NCI-H510A treated with DMSO at 0.1 percent for 48 hours (cell line): ENCODE measurements at places on chromosomes 5 and 9.

DNA sequence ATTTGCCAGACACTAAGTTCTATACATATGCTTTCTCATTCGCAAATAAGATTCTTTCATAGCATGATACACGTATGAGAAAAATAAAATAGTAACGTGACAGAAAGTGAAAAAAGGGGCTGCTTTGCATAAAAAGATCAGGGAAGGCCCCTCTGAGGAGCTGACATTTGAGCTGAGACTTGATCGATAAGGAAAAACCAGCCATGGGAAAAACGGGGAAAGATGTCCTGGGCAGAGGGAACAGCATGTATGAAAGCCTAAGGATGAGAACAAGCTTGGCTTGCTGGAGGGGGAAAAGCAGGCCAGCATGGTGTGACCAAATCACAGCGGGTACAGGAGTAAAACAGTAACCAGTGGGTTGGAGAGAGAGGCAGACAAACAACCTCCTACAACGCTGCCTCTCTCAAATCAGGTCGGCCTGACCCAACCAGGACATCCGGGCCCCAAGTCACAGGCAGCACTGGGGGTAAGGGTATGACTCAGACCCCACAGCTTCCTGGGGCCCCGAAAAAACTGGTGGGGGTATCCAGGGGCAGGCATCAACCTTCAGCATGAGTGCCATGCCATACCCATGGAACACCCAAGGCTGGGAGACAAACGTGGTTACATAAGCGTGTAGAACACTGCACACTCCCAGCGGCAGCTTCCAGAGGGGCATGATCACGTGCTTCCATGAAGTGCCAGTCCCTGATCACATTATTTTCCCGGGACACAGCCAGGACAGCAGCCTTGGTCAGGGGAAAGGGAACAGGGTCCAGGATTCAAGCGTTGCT lies 2.2 kb downstream of the TNIP1 start:
- DNase-seq: no peak

DNA sequence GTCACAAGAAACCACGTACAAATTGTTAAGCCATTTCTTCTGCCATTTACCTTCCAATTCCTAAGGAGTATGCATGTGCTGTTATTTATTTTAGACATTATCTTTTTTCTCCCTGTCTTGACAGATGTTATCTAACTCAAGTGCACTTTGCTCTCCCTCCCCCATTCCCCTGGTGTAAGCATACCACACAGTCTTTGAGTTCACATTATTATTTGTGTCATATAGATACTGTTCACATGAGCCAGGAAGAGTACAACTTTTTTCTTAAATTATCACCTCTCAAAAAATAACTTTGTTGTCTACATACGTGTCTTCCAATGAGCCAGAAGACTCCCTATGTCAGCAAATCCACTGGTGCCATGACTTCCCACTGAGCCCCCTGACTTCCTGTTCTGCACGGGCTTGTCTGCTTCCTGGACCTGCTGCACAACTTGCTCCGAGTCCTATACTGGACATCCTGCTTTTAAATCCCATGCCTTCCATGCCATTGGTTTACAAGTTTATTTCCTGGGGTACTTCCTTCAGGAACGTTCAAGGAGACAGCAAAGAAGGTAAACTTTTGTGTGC lies 19.9 kb upstream of the FAM120A start:
- no peak for DNase-seq

GRCh38 chr5:172283020-172283861 lies at the start of gene UBTD2:
TSS of gene UBTD2 (minus strand) at chr5:172283764. CDS start at chr5:172283665, 99 bp downstream.
- peak; percentile 24 for DNase-seq

GRCh38 chr9:6564868-6565267 lies 80.7 kb downstream of the GLDC start:
- no peak for DNase-seq

DNA sequence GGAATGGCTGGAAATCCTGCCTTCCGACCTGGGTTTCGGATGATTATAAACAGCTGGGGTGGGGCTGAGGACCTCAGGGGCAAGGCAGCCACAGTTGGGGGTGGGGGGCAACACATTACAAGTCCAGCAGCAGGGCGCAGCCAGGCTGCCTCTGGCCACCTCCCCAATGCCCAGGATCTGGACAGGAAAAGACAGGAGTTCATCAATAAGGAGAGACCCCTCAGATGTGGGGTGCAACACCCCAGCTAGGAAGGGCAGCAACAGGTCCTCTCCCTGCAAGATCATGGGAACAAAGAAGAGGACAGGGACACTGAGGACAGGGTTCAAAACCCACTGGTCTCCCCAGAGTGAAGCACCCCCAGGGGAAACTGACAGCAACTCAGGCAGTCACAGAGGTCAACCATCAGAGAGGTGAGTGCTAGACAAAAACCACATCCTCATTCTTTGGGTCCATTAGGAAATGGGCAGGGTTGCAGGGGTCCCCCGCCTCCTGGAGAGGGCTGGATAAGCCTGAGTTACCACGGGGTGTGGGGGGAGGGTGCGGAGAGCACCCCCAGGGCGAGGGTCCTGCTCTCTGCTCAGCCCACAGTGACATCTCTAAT lies 33.5 kb downstream of the SEMA4D start:
- no peak for DNase-seq

DNA sequence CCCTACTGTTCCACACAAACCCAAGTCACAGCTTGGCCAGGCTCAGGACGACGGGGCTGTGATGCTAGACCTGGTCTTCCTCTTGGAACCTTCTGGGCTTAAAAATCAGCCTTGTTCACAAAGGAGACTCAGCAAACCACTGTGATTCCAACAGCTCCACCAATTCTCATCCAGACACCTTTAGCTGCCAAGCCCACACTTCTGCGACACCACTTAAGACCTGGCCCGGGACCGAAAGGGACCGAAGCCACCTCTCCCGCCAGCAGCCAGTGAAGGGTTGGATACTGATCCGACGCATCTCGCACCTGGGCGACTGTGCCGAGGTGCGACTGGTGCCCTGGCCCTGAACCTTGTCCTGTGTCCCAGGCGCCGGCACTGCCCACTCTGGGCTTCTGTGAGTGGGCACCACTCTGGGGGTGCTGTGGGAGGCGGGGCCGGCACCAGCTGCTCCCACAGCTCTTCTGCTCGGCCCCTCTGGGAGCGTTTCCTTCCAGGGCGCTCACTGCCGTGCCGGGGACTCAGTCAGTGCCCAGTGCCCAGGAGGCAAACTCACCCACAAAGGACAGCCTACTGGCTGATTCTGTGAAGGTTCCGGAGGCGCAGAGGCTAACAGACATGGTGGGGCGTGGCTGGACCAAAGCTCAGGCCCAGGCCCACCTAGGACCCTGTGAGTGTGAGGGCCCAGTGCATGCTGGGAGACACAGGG lies 50.9 kb downstream of the EXD3 start:
- no peak for DNase-seq

DNA sequence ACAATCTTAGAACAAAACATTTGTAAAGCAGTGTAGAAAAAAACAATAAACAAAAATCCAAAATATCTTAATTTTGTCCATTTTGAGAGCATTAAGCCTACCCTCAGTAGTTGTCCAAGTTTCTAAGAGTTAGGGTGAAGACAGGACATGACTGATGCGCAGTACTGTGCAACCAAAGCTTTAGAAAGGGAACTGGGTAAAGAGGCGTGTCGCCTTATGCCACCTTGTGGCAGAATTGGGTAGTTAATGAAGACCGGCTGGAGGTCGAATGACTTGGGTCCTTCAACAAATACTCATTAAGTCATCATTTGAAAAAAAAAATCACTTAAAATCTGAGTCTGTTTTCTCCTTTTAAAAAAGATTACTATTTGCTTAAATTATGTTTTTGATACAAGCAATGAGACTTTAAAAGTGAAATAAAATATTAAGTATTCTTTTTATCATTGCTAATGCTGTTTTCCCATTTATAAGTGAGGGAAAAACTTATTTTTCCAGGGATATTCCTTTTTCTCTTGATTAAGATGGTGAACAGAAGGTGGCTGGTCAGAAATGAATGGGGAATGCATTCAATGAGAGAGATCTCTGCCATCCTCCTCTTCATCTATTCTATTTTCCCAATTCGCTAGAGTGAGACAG lies 3.5 kb upstream of the RNF20 start:
- DNase-seq: peak; percentile 38

- no peak for DNase-seq
Observed at GRCh38 chr9:108816037-108816436, 39.7 kb downstream of the ACTL7B start.

GRCh38 chr9:130815242-130815808 lies 19.7 kb upstream of the ABL1 start:
- DNase-seq: no peak

GRCh38 chr5:113000466-113000865 lies 23.9 kb downstream of the DCP2 start:
- no peak for DNase-seq

DNA sequence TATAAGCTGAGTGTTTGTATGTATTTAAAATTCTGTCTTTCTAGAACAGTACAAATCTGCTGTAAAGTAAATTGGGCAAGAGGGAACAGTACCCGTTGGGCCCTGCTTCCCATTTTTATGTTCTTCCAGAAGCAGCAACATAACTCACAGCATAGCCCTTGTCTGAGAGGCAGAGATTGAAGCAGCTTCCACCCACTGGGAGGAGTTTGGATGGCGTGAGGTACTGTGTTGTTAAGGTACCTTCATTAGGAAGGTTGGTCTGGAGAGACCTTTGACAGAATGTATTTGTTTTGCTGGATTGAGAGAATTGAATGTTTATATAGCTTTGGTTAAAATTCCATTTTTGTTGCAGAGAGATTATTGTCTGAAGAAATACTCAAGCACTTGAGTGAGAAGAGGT lies 24.8 kb downstream of the RAI14 start:
- DNase-seq: no peak

- DNase-seq: no peak
Observed at GRCh38 chr9:76697081-76697480, 67.2 kb upstream of the PCA3 start.

- DNase-seq: peak; percentile 58
Observed at GRCh38 chr5:130720355-130720754, 444.7 kb downstream of the HINT1 start.

DNA sequence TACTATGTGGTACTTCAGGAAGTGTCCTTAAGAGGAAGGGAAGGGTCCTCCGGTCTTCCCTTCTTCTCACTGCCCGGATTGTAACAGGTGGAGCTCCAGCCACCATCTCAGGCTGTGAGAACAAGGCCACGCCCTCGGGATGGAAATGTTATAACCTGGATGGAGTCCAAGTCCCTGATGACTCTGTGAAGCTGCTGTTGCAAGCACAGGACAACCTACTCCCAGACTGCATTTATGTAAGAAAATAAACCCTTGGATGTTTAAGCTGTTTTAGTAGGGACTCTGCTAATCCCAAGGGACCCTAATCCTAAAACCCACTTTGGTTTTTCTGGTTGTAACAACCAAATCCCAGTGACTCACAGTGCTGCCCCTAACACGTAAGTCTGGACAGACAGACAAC lies 221.6 kb downstream of the ACTL7B start:
- peak; percentile 73 for DNase-seq

GRCh38 chr5:14411216-14411615 lies 170.4 kb upstream of the OTULINL start:
- no peak for DNase-seq

DNA sequence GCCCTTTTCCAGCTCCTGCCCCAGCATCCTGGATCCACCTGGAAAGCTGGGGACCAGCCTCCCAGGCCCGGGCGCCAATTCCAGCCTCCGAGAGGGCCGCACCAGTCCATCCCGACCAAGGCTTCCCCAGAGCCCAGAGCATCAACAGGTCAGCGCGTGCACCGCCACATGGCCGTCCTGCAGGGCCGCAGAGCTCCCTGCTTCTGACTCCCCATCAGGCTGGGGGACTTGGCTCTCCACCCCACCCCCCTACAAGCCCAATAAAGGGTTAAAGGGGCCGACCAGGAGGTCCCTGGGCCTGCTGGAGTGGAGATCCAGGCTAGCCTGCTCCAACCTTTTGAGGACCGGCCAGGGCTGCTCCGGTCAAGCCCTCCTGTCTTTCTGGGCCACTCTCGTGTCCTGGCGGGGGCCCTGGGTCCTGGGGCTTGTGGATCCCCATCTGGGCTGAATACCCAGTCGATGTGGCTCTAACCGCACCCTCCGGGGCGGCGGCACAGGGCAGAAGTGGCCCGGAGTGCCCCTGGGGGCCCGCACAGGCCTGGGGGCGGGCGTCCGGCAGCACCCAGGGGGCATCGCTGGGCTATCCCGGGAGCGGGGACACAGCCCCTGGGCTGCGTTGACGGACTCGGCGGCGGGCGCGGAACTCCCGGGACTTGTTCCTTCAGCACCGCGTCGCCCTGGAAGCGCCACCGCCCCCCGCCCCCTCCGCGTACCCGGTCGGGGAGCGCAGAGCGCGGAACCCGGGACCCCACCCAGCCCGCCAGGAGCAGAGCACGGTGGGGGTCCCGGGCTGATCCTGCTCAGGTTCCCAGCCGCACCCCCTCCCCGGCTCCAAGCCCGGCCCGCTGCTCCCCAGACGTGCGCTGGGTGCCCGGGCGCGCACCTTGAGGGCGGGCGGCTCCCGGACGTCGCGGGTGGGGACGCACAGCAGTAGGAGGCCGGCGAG lies 590 bp downstream of the ENTPD2 start:
- DNase-seq: no peak

- DNase-seq: no peak
Observed at GRCh38 chr5:9774472-9775079, 144.4 kb upstream of the TAS2R1 start.
